ENCODE measurements at places on chromosomes 12 and 14.

- no peak for DNase-seq
Measured at GRCh38 chr12:63103494-63104131, 47.4 kb downstream of the AVPR1A start.

- no peak for DNase-seq
Measured at GRCh38 chr12:132608231-132609171, 1.9 kb downstream of the LRCOL1 start.

DNA sequence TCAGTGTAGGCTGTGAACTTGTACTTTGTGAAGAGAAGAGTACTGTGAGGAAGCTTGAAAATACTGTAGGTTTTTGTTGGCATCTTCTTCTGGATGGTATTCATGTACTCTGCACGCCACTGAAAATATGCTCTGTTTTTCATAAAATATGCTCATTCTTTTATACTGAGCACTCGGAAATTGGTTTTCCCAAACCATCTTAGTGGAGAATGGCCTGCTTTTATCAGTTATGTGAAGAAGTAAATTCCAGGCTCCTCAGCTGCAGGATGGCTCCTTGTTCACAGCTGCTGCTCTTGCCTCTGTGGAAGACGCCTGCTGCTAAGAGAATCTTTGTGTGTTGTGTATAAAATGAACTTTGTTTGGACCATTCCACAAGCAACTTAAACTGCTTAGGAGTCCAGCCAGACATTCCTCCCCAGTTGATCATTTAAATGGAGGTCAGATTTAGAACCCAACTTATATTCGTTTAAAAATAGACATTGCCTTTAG is 443.5 kb upstream of the RGS6 start:
- DNase-seq, result no peak

DNA sequence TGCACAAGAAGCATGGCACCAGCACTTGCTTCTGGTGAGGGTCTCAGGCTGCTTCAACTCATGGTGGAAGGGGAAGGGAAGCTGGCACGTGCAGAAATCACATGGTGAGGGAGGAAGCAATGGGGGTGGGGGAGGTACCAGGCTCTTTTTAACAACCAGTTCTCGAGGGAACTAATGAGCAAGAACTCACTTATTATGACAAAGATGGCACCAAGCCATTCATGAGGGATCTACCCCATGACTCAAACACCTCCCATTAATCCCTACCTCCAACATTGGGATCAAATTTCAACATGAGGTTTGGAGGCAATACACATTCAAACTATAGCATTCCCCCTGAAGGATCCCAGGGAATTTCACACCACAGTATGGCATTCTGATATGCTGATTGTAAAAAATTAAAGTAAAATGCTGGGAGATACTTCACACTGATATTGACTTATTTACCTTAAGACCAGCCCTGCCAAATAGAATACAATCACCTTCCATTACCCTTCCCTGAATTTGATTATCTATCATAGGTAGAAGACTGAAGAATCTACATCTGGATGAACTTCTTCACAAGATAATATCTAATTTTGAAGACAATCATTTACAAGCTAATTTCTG is 201.7 kb upstream of the PLXNC1 start:
- DNase-seq, result no peak

- DNase-seq, result no peak
Measured at GRCh38 chr12:96456265-96456974, 33.0 kb upstream of the CFAP54 start.

GRCh38 chr12:127241072-127241817 is 1025.7 kb upstream of the TMEM132C start:
- no peak for DNase-seq

DNA sequence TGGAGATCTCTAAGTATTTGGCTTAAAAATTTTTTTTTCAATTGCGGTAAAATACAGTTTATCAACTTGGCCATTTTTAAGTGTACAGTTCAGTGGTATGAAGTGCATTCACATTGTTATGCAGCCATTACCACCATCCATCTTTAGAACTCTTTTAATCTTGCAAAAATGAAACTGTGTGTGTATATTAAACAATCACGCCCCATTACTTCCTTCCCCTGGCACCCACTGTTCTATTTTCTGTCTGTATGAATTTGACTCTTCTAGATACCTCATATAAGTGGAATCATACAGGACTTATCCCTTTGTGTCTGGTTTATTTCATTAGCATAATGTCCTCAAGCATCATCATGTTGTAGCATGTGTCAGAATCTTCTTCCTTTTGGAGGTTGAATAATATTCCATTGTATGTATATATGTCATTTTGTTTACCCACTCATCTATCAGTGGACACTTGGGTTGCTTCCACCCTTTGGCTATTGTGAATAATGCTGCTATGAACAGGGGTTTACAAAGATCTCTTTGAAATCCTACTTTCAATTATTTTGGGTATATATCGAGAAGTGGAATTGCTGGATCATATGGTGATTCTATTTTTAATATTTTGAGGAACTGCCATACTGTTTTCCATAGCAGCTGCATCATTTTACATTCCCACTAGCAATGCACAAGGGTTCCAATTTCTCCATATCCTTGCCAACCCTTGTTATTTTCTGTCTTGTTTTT is 62.9 kb downstream of the SAMD4A start:
- no peak for DNase-seq

GRCh38 chr12:90859591-90859990 is 95.4 kb downstream of the CCER1 start:
- no peak for DNase-seq

DNA sequence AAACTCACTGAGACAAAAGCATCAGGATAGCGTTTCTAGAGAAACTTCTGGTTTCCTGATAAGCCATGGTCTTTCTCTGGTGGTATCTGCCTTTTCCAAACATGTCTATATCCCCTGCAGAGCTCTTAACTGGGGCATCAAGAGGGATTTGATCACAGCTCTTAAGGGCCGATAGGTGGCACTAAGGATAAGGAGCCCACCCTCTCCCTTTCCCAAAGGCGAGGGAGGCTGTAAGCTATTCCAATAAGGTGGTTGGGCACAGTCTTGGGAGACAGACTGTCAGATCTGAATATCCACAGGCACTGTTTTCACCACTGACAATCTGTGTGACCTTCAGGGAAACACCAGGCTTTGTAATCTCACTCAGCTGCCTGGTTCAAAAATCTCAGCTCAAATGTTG is 206.0 kb downstream of the ADGRD1 start:
- no peak for DNase-seq

DNA sequence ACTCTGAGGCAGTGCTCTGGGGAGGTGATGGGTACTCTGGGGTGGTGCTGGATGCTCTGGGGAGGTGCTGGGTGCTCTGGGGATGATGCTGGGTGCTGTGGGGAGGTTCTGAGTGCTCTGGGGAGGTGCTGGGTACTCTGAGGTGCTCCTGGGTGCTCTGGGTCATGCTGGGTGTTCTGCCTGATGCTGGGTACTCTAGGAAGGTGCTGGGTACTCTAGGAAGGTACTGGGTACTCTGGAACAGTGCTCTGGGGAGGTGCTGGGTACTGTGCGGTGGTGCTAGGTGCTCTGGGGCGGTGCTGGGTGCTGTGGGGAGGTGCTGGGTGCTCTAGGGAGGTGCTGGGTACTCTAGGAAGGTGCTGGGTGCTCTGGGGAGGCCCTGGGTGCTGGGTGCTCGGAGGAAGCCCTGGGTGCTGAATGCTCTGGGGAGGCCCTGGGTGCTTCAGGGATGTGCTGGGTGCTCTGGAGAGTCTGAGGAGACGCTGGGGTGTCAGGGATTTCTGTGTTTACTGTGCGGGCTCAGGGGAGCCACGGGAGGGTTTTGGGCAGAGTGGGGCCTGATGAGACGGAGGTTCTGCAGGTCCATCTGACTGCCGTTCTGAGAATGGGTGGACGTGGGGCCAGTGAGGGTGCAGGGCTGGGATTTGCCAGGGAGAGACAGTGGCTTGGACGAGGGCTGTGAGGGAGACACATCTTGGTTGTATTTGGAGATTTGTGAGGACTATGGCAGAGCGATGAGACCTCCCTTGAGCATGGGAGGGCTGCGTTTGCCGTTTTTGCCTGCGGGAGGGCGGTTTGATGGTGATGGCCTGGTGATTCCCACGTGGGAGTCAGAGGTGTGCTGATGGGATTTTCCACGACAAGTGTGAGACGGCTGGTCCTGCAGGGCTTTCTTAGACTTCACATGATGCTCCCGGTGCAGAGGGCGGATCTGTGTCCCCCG is 30.0 kb downstream of the MMP17 start:
- DNase-seq, result no peak

DNA sequence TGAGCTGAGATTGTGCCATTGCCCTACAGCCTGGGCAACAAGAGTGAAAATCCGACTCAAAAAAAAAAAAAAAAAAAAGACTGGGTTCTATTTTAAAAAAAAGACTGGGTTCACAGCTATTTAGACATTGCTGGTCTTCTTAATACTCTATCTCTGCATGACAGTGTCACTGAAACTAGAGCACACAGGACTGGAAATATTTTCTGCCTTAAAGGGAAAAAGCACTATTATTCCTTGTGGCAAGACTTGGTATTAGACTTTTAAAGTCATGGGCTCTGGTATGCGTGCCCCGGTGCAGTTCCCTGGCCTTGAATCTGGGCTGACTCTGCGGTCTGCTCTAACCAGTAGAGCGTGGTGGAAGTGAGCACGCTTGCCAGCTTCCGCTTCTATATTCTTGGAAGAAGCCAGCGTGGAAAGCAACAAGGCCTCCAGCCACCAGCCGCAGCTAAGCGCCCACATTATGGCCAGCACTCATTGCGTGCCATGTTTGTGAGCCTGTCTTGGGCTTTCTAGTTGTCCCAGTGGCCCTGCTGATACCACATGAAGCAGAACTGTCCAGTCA is 31.3 kb downstream of the PRKAB1 start:
- no peak for DNase-seq

DNA sequence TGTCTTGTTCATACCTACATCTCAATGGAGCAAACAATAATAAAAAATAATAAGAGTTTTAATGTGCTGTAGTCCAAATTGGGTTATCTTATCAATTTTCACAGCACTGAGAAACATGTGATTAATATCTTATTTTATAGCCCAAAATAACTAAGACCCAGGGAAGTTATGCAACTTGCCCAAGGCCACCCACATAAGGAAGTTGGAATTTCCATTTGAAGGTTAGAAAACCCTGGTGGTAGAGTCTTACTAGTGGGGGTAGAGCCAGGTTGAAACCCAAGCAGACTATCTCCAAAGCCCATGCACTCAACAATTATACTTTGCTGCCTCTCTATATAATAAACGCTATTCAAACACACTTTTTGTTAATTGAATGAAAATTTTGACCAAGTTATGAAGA is 270.0 kb upstream of the CAND1 start:
- DNase-seq, result no peak
